ENCODE measurements at places on chromosomes 2 and 18. TPM values are rescaled to one million over a fixed set of nuclear protein-coding genes. Genes with fewer than 3 reads are reported as not detected.

THOC1 gene
- 34.4 TPM for total RNA-seq

APOB gene
- total RNA-seq: not detected

CSRNP3 gene
- total RNA-seq: 5.9 TPM

C2orf78 gene
- not detected for total RNA-seq

M1AP gene
- total RNA-seq: not detected

ADD2 gene
- 0.04 TPM for total RNA-seq

MC4R gene
- total RNA-seq: not detected

CRYBA2 gene
- not detected for total RNA-seq
